Coronary artery (tissue), 2 donors: ENCODE measurements at places on chromosomes 7 and 10.

DNA sequence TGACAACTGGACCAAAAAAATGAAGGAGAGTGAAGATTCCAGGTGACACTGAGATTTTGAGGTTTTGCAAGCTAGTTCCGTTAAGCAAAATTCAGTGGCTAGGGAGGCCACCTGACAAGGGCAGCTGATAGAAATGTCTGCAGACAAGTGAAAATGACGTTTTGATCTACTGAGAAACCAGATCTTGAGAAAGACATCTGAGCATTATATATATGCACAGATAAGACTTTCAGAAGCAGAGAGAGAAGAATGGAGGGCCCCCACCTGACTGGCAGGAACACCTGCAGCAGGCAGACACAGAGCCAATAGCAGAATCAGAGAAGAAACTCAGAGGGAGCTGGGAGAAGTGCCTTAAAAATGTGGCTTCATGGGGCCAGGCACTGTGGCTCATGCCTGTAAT lies 76.1 kb upstream of the LRGUK start:
- no peak for DNase-seq

DNA sequence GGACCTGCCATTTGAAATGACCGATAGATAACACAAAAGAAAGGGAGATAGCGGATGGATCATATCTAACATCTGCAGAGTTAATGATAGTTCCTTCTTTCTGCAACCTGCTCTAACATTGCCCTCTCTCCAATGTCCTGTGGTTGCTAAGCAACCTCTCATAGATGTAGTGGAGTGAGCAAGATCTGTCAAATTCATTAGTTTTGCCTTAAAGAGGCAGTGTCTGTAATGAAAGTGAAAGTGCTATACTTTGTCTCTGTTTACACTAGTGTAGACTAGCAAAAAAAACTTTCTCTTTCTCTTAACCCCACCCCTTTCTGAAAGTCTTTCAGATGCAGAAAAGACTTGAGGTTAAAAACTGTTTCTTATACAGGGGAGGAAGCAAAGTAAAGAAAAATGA lies 1196.9 kb downstream of the SORCS3 start:
- DNase-seq = no peak

GRCh38 chr10:43393606-43394360 lies 15.2 kb downstream of the HNRNPF start:
- DNase-seq = no peak

GRCh38 chr10:97355571-97355975 lies 21.0 kb upstream of the FRAT2 start:
- DNase-seq = no peak

GRCh38 chr10:21530641-21531040 lies 3.4 kb upstream of the MLLT10 start:
- no peak for DNase-seq

- peak; percentile 66 for DNase-seq
Observed at GRCh38 chr10:44937196-44938005, 22.2 kb upstream of the RASSF4 start.

GRCh38 chr7:78172267-78172757 lies 373.7 kb downstream of the PHTF2 start:
- DNase-seq = no peak

DNA sequence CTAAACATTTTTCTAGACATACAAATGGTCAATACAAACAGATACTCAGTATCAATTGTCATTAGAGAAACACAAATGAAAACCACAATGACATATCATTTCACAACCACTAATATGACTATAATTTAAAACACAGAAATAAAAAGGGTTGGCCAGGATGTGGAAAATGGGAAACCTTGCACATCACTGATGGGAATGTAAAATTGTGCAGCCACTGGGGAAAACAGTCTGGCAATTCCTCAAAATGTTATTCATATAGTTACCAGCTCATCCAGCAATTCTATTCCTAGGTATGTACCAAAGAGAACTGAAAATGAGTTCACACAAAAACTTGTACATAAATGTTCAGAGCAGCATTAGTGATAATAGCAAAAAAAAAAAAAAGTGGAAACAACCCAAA lies 106.1 kb upstream of the LRRTM3 start:
- no peak for DNase-seq

- DNase-seq = no peak
Observed at GRCh38 chr10:132246296-132246695, 59.5 kb downstream of the DPYSL4 start.

- DNase-seq = no peak
Observed at GRCh38 chr7:148696787-148697186, 1.9 kb upstream of the CUL1 start.

DNA sequence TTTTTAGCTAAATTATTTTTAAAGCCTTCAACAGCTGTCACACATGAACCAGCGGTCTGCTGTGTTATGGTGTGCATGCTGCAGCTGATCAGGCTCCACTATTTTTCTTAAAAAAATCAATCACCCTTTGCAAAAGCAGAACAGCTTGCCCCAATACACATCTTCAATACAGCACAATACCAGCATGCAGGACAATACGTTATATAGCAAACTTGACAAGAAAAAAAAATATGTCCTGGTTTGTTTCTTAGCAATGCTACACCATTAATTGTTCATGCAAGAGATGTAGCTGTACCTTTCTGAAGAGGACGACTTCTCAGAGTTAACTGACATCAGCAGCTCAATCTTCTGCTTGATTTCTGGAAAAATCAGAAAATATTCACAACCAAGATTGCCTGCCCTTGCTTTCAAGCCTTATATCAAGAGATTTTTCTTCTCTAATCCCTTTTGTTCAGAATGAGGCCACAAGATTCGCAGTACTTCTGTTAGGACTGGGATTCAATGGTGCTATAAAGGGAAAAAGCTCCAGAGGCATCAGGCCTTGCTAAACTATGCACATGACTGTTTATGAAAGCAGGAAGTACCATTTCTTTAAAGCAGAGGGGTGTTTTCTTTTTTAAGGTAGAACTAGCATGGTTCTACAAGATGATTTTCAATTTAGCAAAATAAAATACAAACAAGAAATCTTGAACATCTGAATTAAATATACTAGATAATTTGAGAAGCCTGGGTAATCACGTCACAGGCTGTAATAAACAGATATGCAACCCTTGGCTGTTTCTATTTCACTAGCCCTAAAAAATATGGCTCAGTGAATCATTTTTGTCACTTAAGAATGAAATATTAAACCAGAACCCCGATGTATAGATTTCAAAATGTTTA lies 120.0 kb downstream of the SRPK2 start:
- DNase-seq = no peak

GRCh38 chr10:5070648-5071410 lies 23.4 kb upstream of the AKR1C3 start:
- DNase-seq = no peak

GRCh38 chr7:87926581-87927461 lies 7.2 kb upstream of the ADAM22 start:
- DNase-seq = no peak

GRCh38 chr7:106599343-106599698 lies 61.6 kb downstream of the CCDC71L start:
- DNase-seq = no peak

GRCh38 chr7:158003441-158004122 lies 584.0 kb downstream of the PTPRN2 start:
- DNase-seq = no peak

GRCh38 chr7:86645225-86645608 lies 1.5 kb downstream of the GRM3 start:
- DNase-seq = no peak

DNA sequence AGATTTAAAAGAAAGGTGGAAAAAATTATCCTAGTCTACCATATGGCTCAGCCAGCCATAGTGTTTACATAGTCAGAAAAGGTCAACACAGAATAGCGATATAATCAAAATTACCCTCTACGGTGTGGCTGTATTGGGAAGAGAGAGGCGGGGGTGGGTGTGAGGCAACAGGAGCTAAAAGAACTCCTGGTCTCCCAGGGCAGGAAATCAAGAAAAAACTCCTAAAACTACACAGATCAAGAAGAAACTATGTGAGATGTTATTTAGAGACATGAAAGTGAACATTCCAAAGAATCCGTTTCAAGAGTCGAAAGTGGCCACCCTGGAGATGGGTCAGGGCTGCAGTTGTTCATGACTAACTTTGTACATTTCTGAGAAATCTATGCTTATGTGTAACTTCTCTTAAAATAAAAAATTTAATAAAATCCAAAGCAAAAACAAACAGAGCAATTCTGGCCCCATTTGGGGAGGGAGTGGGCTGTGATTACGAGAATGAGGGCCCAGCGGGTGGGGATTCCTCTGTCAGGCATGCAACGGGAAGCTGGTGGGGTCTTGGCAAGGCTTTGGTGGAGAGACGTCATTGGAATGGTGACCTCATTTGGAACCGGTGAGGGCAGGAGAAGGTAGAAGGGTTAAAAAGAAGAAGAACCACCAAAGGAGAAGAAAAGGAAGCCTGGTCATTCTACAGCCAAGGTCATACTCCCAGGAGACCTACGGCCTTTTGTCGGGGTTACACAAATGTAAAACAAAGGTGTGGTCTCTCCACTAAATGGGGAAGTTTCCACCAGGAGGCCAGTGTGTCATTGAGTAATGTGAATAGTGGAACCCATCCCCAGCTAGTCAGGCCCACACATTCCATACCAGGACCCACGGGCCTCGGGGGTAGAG lies 71.2 kb upstream of the DUSP5 start:
- DNase-seq = no peak

DNA sequence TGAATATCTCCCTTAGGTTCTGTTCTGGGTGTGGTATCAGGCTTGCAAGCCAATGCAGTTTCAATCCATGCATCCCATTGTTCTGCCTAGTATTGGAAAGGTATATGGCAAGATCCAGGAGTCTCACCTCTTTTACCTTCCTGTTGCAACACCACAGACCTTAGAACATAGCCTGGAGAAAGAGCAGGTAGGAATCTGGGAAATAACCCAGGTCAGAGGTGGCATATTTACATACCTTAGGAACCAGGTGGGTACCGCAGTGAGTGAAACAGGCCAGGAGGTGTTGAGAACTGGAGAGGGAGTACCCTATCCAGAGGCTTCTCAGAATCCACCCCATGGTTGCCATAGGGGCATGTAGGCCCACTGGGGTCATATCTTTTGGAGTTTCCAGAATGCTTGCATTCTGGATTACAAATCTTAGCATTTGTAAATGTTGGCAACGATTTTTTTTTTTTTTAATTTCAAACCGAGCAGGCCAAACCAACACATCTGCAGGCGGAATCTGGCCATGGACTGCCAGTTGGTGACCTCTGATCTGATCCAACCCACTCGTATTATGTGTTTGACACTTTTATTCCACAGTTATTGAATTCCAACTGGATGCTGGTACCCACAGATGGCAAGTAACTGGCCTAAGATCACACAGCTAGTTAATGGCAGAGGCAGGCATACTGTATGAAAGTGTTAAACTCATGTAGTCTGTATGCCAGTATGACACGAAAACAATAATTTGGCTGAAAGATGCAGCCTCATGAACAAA lies 180.3 kb upstream of the TCF7L2 start:
- DNase-seq = no peak

DNA sequence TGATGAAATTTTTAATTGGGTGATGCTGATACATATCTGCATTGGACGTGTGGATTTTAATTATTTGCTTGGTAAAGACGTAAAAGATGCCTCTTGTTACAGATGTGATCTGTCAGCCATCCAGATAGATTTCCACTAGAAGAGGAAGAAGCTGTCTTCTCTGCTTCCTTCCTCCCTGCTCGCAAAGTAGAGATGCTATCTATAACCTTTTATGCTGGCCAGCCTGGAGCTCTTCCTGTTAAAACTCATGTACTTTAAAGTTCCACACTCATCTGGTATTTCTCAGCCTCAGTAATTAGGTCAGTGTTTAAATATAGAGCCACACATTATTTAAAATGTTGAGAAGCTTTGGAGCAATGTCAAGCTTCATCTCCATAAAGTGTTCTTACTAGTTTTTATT lies 51.2 kb upstream of the TMEM229A start:
- DNase-seq = no peak

DNA sequence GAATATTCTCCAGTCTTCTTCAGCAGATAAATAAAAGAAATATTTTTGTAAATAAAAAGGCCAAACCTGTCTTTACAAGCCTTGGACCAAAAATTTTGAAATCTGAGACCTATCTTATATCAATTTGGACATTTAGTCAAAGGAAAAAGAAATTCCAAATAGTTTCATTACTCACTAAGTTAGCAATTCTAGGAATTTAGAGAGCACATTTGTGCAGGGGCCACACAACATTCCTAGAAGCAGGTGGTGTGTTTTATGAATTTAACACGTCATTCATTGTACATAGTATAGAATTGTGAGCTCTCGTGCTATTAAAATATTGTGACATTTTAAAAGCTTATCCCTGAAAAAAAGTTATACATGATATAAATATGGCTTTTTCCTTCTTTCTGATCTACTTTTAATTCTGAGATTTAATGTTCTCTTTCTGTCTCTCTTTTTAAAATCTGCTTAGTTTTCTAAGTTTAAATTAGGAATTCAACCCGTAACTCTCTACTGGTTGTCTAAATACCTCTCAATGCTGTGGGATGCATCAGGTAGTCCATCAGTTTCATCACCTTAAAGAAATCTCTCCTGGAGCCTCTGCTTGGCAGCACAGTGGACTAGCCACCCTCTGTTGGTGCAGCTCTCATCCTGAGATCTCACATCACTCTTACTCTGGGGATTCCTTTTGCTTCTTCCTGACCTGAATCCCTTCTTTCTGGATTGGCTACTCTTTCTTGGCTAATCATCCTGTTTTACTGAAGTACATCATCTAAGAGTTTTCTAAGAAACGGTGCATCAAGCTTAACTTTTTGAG lies 124.5 kb downstream of the SEMA3E start:
- no peak for DNase-seq

GRCh38 chr7:698515-699475 lies 27.7 kb upstream of the DNAAF5 start:
- no peak for DNase-seq

- DNase-seq = no peak
Observed at GRCh38 chr7:1899196-1899595, 229.1 kb downstream of the ELFN1 start.

GRCh38 chr7:112202816-112203215 lies 3.4 kb downstream of the DOCK4 start:
- no peak for DNase-seq

DNA sequence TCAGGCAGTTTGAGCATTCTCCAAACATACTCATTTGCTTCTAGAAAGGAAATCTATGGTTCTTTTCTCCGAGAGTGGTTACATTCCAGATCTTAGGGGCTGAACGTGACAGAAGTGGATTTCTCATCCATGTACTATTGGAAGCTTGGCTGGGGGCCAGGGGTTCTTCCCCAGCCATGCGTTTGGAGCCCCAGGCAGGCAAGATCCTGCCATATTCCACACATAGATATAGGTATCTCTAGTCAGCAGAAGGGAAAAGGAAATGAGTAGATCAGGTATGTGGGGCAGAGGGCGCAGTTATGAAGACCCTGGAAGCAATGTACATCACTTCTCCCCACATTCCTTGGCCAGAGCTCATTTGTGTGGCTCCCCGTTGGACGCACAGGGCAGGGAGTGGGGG lies 299.8 kb downstream of the CCDC3 start:
- no peak for DNase-seq

DNA sequence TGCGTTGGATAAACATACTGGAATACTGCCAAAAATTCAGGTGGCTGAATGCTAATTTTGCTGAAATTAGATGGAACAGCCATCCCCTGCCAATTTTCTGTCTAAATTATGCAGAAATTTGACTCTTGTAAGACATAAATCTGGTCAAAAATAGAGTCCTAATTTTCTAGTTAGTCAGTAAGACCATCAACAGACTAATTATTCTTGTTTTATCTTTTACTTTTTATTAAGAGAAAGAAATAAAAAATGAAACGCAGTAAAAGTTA lies 110.3 kb upstream of the GATA3 start:
- DNase-seq = no peak

GRCh38 chr10:56912043-56912442 lies 551.0 kb upstream of the ZWINT start:
- no peak for DNase-seq
